ENCODE measurements at places on chromosomes 2 and 18.

- no peak for DNase-seq
Observed at GRCh38 chr18:76054156-76054555, 440.9 kb downstream of the ZNF516 start.

DNA sequence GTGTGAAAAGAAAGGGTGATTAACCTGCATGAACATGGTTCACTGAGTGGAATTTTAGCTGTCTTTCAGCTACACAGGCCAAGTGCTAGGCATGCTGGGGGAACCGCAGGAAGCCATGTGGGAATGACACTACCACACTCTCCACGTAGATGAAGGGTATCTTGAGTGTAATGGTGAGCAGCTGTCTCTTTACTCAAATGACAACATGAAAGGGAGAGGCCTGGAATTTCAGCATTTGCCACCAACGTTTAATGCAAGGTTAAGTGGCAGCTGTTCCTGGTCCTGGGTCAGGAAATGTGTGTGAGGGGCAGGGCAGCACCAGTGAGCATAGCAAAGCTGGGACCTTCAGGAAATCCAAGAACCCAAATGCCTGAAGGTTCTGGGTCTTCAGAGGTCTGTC, 588.4 kb downstream of the SLC4A3 start:
- DNase-seq: no peak

- peak; percentile 52 for DNase-seq
Observed at GRCh38 chr2:144553379-144553778, 33.5 kb upstream of the ZEB2 start.

DNA sequence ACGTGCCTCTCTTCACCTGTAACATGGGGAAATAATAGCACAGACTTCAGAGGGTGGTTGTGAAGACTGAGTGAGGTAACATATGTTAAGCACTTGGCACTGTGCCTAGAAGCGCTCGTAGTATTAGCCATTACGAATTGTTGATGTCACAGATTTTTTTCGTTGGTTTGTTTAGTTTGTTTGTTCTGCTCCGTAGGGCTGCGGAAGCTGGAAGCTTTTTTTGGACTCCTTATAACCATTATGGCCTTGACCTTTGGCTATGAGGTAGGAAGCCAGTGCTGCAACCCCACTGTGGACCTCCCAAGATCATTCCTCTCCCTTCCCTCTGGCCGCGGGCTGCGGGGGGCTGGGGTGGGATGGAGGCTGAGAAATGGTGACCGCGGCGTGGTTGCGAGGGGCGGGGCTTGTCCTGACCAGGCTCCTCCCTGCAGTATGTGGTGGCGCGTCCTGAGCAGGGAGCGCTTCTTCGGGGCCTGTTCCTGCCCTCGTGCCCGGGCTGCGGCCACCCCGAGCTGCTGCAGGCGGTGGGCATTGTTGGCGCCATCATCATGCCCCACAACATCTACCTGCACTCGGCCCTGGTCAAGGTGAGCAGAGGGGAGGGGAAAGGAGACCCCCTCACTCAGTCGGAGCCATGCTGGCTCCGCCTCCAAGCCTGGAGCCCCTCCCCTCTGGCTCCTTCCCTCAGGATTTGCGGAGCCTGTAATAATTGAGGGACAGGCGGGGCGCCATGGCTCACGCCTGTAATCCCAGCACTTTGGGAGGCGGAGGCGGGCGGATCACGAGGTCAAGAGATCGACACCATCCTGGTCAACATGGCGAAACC, 5.5 kb downstream of the SLC11A1 start:
- DNase-seq: peak; percentile 62

DNA sequence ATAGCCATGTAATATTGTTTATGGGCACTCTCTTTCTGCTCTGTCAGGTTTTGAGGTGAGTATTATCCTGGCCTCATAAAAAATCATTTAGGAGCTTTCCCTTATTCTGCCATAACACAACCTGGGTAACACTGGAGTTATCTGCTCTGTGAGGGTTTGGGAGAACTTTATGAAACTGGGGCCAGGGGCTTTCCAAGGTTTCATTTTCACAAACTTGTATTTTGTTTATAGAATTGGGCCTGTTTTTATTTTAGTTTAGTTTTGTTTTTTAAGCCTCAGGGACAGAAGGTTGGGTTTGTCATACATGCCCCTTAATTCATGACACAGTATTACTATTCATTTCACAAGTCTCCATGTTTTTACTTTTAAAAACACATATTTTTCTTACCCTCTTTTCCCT, 83.5 kb downstream of the IRS1 start:
- no peak for DNase-seq

DNA sequence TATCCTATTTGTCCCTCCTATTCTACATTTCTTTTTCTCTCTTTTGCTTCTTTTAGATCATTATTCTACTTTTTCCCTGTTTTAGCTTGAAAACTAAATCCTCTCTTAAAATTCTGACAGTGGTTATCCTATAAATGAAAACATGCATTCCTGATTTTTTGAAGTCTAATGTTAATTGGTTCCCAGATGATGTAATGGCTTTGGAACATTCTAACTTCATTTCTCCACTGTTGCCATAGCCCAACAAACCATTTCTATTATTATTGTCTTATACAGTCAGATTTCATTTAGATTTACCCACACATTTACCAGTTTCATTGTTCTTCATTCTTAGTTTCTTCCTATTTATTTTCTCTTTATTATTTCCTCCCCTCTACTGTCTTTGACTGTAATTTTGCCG, 36.5 kb downstream of the SIGLEC15 start:
- DNase-seq: no peak

Data from AG08396 (cell line).